Putamen (tissue), 1 donor: ENCODE measurements at places on chromosomes 2 and 18.

DNA sequence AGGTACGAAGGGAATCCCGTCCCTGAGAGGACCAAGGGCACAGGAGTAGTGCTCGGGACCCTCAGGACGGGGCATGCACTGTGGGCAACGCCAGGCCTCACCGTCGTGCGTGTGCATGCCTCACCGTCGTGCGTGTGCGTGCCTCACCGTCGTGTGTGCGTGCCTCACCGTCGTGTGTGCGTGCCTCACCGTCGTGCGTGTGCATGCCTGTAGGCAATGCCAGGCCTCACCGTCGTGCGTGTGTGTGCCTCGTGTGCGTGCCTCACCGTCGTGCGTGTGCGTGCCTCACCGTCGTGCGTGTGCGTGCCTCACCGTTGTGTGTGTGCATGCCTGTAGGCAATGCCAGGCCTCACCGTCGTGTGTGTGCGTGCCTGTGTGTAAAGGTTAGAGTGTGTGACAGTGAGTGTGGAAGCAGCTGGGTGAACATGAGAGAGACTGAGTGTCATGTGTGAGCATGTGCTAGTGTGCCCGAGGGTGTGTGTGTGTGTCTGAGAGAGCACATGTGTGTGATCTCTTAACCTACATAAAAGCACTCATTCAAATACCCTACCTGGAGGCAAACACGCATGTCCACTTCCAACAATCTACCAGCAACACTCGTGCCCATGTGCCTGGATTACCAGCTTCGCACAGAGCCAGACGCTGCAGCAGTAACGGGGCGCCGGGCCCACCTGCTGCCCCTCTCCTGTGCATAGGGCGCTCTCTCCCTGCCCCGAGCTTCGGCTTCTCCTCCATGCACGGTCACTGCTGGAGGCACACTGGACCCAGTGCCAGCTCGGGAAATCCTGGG, 36.3 kb downstream of the ZNF516 start:
- DNase-seq, result no peak

GRCh38 chr2:218329027-218329825, 27.4 kb upstream of the CATIP start:
- no peak for DNase-seq

GRCh38 chr18:877238-877637, 27.4 kb upstream of the ADCYAP1 start:
- DNase-seq, result no peak

DNA sequence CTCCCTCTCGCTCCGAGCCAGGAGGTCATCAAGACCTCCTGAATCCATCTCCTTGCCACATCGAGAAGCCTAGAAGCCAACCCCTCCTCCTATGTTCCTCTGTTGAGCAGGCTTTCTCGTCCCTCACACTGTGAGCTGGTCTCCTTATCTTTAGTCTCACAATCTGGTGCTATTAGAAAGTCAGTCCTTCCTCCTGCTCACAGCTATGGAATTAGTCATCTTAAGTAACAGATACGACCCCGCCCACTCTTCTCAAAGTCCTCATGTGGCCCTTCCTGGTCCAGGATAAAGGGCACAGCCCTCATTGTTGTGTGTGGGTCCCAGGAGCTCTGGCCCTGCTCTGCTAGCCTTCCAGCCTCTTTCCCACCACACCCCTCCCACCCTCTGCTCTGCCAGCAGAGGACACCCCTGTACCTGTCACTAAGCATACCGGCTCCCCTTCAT, 41.4 kb upstream of the TRIB2 start:
- no peak for DNase-seq

GRCh38 chr18:49170925-49171505, 220.2 kb upstream of the SMAD7 start:
- DNase-seq, result no peak

DNA sequence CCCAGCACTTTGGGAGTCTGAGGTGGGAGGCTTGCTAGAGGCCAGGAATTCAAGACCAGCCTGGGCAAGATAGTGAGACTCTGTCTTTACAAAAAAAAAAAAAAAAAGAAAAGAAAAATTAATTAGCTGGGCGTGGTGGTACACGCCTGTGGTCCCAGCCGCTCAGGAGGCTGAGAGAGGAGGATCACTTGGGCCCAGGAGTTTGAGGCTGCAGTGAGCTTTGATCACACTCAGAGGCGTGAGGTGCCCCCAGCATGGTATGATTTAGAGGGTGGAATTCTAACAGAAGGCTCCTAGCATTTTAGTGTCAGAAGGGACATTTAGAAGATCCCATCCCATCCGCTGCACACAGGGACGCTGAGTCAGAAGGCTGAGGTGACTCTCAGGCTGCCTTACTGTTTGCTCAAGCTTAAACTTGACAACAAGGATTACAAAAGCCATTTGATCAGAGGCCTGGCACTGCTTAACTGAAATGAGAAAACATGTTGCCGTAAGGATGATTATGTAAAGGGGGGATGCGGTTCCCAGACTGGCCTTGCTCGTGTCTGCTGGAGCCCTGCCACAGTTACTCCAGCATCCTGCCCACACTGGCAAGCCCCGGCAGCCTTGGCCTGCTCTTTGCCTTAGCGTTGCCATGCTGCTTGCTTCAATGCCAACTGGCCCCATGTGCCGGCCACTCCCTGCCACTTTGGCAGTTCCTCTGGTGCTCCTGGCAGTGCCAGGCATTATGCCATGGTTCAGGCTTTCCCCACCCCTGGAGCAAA, 45.6 kb upstream of the SLC1A4 start:
- peak; percentile 80 for DNase-seq

DNA sequence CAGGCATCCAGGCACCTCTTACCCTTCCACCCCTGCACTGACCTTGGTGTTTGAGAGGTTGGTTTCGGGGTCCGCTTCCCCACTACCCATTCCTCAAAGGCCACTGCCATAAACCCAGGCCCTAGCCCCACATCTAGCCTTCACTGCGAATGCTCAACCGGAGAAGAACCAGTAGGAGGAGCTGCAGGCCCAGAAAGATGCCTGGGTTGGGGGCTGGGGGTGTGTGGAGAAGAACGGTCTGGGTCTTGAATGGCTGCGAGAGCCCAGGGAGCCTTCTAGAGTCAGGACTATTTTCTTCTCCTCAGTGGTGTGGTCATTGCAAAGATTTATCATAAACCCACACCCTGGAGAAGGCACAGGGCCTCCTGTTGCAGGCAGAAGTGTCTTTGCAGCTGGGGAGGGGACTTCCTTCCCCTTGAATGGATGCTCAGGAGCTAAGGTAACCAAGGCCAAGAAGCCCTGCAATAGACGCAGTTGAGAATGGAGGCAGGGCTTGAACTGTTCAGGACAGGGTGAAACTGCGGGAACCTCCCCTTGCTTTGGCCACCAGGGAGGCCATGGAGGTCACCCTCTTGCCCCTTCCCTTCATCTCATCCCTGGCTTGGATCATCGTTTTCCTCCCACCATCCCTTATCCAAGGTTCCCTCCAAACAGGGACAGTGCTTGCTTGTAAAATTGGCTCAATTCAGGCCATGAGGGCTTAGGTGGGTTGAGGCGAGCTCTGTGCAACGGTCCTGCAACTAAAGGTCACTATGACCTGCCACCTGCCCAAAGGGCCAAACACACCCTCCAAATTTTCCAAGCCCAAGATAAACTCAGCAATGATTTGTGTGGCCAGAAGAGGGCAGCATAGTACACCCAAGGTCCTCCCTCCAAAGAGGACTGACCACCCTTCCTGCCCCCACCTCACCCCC, 20.9 kb downstream of the THNSL2 start:
- no peak for DNase-seq

- DNase-seq, result no peak
Measured at GRCh38 chr18:62848946-62849345, 133.6 kb downstream of the PHLPP1 start.

GRCh38 chr2:49032126-49032525, 122.2 kb downstream of the FSHR start:
- DNase-seq, result no peak

GRCh38 chr2:156331572-156332283, 793 bp downstream of the NR4A2 start:
- peak; percentile 36 for DNase-seq

DNA sequence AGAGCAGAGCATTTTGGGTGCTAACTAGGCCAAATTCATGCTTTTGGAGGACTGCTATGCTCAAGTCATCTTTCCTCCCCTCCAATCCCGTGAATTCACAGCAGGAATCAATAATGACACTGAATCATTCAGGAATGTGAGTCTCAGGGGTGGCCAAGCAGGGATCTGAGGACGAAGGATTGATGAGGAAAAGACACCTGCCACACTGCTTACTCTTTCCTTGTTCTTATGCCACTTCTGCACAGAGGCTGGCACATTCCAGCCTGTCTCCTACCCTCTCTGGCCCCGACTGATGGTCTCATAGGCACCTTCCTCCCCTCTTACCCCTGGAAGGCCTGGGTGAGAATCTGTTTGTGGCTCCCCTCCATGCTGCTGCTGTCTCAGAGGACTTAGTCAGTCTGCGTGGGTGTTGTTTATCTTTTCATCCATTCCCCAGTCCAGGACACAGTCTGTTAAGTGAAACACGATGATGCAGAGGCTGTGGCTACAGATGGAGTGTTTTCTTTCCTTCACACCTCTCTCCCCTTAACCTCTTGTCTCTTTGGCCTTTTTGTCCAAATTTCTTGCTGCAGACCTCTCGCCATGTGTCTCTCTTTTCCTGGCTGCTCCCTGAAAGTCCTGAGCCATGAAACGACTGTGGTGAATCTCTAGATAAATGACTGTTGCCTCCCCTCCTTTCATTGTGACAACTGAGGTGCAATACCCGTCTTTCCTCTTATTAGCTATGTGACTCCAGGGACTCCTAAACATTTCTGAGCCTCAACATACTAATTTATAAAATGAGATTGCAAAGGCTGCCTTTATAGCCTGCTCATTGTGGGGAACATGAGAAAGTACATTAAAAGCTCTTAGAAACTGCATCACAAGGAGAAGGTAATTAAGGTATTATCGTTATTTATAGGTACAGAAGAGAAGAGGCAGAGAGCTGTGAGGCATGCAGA, 86.9 kb downstream of the RDH14 start:
- DNase-seq, result peak; percentile 63

GRCh38 chr2:128639693-128640092, 321.0 kb upstream of the HS6ST1 start:
- no peak for DNase-seq

DNA sequence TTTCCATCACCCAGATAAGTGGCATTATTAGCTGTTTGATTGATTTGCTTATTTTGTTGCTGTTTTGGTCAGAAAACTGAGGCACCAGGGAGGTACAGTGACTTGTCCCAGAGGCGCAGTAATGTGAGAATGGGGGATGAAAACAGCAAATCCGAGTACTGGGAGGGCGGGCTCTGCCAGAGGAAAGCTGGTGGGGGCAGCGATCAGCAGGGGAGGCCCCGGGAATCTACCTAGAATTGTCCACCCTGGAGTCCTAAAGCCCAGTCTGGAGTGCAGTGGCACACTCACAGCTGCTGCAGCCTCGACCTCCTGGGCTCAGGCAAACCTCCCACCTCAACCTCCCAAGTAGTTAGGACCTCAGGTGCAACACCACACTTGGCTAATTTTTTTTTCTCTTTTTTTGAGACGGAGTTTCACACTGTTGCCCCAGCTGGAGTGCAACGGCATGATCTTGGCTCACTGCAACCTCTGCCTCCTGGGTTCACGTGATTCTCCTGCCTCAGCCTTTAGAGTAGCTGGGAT, 17.0 kb upstream of the PTMA start:
- no peak for DNase-seq

DNA sequence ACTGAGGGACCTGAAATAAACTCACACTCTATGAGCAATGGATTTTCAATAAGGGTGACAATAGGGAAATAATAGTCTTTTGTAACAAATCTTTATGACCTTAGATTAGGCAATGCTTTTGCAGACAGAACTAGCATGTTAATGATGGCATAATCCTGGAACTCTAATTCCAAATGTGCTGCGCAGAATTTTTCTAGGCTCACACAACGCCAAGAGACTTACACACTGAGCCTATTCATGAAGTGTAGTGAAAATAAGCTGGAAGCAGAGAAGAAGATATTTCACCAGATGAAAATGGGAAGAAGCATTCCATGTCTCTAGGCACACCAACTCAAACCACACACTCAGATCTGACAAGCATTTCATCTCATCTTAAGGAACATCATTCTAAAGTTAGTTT, 178.5 kb downstream of the L3MBTL4 start:
- peak; percentile 53 for DNase-seq

- no peak for DNase-seq
Measured at GRCh38 chr2:8608411-8608954, 73.4 kb upstream of the ID2 start.

DNA sequence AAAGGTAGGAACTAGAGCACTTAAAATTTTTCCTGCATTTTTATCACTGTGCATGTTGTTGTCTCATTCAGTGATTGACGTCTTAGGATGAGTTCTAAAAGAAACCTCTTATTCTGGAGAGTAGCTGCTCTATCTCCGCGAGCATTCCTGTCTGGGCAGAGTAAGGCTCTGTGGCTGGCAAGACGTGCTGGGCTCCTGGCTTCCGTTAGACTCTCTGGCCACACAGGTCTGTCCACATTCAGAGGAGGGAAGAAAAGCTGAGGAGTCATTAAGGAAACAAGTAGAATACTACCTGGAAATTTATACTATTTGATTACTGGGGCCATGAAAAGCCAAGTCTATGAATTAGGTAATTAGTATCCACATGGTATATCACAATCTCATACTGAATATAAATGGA, 138.0 kb upstream of the DNMT3A start:
- no peak for DNase-seq

- no peak for DNase-seq
Measured at GRCh38 chr2:148939271-148939670, 64.2 kb downstream of the KIF5C start.

DNA sequence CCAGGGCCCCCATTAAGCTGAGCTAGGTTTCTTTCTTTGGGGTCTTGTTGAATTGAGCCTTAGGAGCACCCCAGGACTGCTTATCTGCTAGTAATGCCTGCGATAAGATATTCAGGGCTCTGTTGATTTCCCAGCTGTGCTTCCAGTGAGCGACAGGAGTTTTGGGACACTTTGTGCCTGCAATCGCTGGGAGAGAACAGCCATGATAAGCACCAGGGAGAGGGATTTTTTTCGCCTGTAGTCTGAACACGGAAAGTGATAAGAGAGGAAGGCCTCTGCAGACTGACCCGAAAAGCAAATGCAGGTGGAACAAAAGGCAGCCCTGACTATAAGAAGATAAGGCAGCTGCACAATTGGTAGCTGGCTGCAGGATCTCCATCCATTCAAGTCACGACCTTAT, 244.3 kb downstream of the CNTNAP5 start:
- DNase-seq, result no peak

DNA sequence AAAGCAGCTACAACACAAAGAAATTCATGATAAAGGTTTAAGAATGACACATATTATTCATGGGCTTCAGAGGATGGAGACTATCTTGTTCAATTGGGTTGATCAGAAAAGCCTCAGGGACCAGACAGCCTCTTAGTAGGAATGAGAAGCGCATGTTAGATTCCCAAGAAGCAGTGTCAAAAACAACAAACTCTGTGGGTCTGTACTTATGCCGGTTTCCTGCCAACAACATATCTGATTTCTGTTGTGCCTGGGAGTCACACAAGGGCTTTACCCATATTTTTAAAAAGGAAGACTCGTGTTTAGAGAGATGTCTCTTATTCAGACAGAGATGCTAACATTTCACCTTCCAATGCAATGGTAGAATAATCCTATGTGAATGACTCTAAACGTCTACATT, 2180.6 kb upstream of the CELF4 start:
- DNase-seq, result no peak

- DNase-seq, result peak; percentile 37
Measured at GRCh38 chr18:76803814-76804213, 18.5 kb upstream of the ZNF236 start.

GRCh38 chr2:126796931-126797621, 101.6 kb upstream of the TEX51 start:
- DNase-seq, result no peak

- DNase-seq, result no peak
Measured at GRCh38 chr2:23545396-23545795, 160.4 kb downstream of the KLHL29 start.
